Jurkat, Clone E6-1 (cell line): ENCODE measurements at places on chromosomes 3 and 15.

DNA sequence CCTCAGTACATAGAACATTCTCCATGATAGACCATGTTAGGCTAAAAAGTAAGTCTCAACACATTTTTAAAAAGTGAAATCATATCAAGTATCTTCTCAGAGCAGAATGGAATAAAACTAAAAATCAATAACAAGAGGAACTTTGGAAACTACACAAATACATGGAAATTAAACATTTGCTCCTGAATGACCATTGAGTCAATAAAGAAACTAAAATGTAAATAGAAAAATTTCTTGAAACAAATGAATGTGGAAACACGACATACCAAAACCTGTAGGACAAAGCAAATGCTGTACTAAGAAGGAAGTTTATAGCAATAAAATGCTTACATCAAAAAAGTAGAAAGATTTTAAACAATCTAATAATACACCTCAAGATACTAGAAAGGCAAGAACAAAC, 33.6 kb downstream of the NEK10 start:
- no peak for DNase-seq

GRCh38 chr3:193850084-193850619, 257.1 kb downstream of the OPA1 start:
- no peak for DNase-seq

DNA sequence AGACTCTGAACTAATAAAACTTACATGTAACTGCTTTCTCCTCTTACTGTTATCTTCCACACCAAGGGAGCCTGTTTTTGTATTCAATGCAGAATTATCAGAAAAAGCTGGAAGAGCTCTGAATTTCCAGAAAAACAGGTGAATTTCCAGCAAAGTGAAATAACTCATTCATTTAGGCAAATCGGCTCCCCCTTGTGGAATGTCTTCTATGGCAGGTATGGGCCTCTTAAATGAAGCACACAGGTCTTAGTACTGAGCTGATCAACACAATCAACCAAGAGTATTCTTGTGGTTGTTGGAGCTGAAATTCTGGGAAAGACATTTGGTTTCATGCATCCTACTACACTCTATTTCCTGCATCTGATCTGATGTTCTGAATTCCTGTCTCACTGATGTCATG, 31.0 kb upstream of the PTPRG start:
- peak; percentile 25 for DNase-seq

DNA sequence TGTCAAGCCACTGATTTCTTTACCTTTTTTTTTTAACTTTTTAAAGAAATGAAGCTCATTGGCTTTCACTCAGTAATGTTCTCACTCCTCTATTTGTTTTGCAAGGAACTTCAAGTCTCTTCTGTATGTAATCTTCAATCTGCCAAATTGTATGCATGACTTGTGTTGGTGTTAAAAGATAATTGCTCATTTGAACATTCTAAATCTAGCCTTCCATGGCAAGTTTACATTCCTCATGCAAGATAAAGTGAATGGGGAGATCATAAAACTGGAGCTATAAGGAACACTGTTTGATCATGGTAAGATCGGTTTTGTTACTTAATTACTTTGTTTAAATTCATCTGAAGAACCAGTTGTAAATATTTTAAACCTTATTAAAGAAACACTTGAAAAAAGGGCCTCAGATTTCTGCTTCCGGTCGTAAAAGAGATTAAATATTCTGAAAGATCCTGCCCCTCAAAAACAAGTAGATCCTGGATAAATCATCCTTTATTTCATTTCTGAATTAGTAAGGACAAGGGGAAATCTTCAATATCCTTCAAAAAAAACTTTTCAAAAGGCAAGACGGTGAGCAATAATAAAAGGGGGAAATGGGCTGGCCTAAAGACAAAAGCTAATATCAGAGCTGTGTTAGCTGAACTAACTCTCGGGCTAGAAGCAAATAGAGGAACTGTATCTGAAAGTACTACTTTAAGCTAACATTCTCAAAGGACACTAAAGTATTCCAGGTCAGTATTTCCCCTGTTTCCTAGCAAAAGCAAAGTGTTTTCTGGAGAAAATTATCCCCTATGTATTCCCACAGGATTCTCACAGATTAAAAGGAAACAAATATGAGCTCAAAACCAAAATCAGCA, 107.0 kb upstream of the ATP11B start:
- DNase-seq = no peak

DNA sequence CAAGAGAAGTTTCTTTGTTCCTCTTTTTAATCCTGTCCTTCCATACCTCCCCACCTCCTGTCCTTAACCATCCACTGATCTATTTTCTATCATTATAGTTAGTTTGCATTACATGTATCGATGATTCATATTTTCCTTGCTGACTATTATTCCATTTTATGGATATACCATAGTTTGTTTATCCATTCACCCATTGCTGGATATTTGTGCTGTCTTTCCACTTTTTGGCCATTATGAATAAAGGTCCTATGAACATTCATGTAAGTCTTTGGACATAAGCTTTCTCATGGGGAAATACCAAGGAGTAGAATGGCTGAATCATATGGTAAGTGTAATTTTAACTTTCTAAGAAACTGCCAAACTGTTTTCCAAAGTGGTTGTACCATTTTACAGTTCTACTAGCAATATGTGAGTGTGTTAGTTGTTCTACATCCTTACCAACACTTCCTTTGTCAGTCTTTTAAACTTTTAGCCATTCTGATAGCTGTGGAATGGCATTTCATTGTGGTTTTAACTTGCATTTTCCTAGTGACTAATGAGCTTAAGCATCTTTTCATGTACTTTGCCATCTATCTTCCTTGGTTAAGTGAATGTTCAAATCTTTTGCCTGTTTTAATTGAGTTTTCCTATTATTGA, 11.7 kb downstream of the ATP6V1A start:
- DNase-seq = no peak

DNA sequence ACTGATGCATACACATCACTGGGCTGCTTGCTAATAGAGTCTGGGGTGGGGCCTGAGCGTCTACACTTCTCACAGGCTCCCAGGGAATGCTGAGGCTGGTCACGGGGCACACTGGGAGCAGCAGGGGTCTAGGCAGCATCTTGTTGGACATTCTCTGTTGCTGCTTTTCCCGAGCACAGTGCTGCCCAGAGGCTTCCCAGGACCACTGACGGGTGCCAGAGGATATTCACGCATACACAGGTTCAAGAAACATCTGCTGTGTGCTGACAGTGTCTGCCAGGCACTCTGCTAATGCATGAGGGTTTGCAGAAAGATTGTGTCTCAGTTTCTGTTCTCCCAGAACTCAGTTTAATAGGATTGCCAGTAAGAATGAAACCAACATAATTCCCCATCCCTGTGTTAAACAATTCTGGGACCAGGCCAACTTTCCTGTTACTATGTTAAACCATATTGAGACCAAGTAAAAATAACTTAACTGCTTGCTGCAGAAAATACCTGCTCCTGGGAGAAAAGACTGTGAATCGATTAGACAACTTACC, 23.9 kb upstream of the BCL2L10 start:
- DNase-seq = no peak

- peak; percentile 46 for DNase-seq
Observed at GRCh38 chr15:76903251-76903681, 1.9 kb downstream of the SCAPER start.

GRCh38 chr3:197791892-197792647, 1.0 kb downstream of the LRCH3 start:
- DNase-seq = peak; percentile 11

DNA sequence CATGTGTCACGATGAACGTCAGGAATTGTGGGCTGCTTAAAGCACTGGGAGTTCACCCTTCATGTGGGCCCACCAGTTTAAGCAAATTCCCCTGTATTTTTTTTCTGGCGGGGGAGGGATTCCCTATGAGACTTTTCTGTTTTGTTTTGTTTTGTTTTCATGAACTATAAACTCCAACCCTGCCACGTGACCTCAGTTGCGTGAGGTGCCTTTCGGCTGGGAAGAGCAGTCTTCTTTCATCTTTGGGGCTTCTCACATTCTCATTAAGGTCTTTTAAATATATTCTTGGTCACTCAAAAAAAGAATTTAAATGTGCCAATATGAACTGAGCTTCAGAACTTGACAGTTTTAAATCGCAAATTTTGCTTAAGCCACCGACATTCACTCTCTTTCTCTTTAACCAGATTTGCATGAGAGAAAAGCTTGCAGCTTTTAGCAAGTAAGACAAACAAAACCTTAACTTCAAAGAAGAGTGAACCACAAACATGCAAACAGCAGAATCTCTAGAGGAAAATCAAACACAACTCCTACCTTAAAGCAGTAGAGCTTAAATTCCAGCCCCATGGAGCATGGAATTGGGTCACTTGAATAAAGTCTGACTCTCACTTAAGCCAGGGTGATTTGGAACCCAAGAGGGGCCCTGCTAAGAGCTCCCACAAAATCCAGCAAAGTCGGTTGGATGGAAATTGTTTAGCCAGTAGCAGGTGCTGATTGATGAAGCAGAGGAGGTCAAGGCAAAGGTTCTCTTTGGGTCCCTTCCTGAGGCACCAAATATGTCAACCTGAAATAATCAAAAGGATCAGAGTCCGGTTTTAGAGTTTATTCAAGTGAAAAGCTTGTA, 699.8 kb upstream of the GBE1 start:
- DNase-seq = no peak

- DNase-seq = peak; percentile 94
Observed at GRCh38 chr15:56491110-56491722, 26.3 kb upstream of the MNS1 start.

- no peak for DNase-seq
Observed at GRCh38 chr15:95839367-95839782, 491.1 kb upstream of the NR2F2 start.

DNA sequence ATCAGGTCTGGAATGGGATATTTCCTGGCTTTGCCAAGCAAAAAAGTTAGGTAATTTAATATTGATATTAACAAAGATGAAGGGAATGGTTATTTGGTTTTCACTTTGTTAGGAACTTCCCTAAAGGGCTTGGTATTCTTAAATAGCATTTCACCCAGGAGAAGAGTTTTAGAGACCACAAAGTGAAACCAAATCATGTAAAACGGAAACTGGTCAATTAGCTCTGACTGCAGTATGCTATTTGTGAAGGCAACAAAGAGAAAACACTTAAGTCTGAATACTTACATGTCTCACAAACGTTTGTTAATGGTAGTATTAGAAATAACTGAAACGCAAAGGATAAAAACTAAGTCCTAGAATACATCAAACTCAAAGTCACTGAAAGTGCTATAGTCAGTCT, 32.4 kb upstream of the SETMAR start:
- DNase-seq = peak; percentile 27

GRCh38 chr3:171348121-171348520, 112.1 kb downstream of the TNIK start:
- no peak for DNase-seq

- no peak for DNase-seq
Observed at GRCh38 chr3:87765256-87765655, 293.5 kb downstream of the CGGBP1 start.

DNA sequence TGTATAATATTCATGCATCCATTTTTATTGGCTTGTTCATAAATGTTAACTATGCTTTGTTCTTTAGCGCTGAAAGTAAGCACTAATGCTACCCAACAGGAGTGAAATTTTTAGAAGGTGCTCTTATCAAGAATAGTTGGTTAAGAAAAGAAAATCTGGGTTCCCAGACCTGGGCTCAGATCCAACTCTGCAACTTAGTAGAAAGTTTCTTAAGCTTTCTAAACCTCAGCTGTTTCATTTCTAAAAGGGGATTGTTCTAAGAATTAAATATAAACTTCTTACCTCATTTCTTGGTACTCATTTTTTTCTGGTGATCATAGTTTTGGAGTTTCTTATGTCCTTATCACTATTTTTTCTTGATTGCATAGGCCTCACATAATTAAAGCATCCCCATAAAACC, 12.1 kb downstream of the ARPP21 start:
- DNase-seq = no peak

GRCh38 chr3:140131895-140132294, 196.9 kb downstream of the CLSTN2 start:
- no peak for DNase-seq

GRCh38 chr15:59420108-59420507, 17.9 kb upstream of the FAM81A start:
- no peak for DNase-seq

- no peak for DNase-seq
Observed at GRCh38 chr3:115508562-115508961, 114.7 kb upstream of the GAP43 start.

DNA sequence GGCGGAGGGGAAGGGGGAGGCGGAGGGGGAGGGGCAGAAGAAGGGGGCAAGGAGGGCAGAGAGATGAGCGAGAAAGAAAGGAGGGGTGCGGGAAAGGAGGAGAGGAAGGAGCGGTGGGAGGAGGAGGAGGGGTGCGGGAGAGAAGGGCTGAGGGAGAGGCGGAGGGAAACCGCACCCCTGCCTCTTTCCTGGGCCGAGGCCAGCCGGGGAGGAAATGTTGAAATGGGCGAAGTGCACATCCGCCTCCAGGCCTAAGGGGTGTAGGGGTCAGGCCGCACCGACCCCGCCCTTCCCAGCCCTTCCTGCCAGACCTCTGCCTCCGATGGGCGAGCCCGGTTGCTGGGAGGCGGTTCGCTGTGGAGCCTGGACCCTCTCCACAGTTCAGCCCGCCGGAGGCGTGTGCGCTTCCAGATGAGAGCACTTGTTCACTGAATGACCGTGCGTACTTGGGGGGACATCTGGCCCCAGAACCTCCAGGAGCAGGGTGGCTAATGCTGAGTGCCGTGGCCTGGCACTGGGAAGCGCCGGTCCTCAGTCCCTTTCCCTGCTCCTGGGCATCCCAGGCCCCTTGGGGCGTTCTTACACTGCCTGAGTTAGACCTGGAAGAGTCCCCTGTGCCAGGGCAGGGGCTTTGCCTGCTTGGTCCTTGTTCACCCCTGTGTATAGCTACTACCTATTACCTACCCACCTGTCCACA, 110.3 kb upstream of the KLF13 start:
- DNase-seq = peak; percentile 68

DNA sequence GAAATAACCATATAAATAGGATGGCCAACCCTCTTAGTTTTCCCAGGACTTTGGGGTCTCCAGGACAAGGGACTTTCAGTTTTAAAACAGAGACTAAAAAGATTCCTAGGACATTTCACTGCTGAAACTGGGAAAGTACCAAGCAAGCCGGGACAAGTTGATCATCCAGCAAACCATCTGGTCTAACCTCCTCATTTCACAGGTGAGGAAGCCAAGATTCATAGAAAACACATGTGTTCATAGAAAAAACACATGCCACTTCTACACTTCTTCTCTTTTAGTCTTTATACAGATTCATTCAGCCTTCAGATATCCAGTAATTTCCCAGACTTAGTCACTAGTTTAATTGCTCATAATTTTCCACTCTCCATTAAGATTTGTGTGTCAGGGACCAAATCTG, 165.6 kb upstream of the CCDC54 start:
- DNase-seq = no peak

- DNase-seq = no peak
Observed at GRCh38 chr3:89447243-89447642, 339.8 kb downstream of the EPHA3 start.

DNA sequence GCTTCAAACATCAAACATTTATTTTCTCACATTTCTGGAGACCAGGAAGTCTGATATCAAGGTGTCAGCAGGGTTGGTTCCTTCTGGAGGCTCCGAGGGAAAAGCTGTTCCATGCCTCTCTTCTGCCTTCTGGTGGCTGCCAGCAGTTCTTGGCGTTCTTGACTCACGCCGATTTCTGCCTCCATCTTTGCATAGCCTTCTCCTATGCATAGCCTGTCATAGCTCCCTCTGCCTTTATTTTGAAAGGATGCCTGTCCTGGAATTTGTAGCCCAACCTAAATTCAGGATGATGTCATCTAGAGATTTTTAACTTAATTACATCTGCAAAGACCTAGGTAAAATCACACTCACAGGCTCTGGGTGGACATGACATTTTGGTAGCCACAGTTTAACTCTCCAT, 70.4 kb downstream of the RGMA start:
- no peak for DNase-seq

GRCh38 chr3:112086875-112087524, 811 bp downstream of the C3orf52 start:
- DNase-seq = no peak
